ENCODE measurements at places on chromosomes 16 and 17.

- no peak for DNase-seq
These were observed 126.4 kb upstream of the SMURF2 start for GRCh38 chr17:64788286-64789060.

DNA sequence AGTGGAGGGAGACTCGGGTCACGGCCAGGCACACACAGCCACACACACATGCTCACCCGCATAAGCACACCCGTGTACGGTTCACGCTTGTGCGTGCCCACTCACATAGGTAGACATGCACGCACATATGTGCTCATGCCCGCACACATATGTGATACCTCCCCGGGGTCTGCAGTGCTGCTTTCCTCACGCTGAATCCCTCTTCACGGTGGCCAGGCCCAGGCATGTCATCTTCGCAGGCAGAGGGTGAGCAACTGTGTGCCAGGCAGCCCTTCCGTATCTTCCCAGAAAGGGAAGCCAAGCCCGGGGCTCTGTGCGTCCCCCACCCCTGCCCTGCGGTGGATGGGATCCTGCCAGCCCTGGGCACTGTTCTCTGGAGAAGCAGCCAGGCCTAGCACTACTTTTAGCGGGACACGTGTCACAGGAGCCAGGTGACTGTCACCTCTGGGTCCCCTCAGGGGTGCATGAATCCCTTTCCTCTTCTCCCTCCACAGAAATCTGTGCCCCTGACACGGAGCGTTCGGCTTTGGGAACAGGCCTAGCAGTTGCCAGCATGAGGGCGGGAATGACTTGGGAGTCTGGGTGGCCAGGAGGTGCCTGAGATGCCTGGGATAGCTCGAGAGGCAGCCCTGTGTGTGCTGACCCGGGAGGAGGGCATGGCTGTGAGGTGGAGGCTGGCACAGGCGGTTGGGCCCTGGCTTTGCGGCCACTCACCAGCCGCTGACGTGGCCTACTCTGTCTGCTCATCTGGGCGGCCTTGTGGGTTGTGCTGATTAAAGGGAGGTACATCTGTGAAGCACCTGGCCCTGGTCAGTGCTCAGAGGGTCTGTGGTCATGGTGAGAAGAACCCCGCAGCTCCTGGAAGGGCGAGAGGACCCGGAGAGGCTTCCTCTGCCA, 47.5 kb downstream of the BAIAP2 start:
- no peak for DNase-seq

DNA sequence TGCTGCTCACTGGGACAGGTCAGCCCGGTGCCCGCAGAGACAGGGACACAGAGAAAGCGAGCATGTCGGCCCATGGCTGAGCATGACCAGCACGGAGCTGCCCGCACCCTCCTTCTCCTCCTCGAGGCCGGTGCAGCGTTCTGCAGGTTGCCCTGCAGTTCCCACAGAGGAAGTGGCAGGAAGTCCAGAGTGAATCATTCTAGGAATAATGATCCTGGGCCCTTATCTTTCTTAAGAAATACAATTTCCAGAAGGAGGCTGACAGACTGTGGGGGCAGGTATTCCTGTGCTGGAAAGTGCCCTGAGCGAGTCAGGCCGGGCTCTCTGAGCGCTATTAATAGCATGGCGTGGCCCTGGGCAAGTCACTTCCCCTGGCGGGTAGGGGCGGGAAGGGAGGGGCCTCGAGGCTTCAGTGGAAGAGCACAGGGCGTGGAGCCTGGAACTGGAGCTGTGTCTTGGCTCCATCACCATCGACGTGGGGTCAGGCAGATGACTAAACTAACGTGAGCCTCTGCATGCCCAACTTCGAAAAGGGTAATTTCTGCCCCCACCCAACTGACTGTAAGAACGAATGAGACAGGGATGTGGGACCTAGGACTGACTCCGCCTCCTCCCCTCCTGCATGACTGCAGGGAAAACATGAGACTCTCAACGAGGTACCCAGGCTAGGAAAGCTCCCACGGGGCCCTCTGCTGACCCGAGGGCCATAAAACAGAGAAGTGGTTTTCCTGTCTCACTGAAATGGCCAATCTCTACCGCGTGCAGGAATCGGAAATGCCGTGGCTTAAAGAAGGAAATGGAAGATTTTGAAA, 9.8 kb downstream of the TMEM204 start:
- no peak for DNase-seq

GRCh38 chr16:77409311-77409710, 25.5 kb downstream of the ADAMTS18 start:
- DNase-seq, result no peak

DNA sequence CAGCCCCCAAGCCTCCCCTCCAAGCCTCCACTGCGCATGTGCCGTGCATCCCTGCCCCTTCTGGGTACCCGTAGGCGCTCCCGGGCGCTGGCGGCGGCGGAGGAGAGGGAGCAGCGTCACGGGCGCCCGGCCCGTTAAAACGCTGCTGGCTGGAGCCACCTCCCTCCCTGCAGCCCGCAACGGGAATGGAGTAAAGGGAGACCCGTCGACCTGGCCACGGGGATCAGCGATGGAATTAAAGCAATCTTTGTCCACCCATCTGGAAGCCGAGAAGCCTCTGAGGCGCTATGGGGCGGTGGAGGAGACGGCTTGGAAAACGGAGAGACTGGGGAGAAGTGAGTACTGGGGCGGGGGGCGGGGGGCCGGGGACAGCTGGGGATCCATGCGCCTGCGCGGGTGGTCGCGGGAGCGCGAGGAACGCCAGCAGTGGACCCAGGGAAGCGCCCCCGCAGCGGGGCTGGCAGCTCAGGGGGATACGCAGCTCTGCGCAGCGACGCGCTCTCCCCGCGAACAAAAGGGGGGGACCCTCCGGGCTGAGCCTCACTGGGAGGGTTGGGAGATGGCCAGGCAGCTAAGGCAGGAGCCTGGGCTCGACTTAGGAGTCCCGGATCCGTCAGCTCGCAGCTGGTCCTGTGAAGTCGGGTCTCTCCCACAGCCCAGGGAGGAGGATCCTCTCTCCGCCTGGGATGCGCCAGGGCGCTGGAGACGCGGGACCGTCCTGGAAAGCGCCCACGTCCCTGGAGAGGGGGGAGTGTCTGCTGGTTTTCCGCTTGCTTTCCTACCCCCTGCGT, at the start of gene BMERB1:
TSS of gene BMERB1 (plus strand) at position 164 of the 791 bp plus-strand sequence. CDS start at position 230, 66 bp downstream.
- no peak for DNase-seq

- no peak for DNase-seq
These were observed 44.7 kb upstream of the MEAK7 start for GRCh38 chr16:84548971-84549844.

DNA sequence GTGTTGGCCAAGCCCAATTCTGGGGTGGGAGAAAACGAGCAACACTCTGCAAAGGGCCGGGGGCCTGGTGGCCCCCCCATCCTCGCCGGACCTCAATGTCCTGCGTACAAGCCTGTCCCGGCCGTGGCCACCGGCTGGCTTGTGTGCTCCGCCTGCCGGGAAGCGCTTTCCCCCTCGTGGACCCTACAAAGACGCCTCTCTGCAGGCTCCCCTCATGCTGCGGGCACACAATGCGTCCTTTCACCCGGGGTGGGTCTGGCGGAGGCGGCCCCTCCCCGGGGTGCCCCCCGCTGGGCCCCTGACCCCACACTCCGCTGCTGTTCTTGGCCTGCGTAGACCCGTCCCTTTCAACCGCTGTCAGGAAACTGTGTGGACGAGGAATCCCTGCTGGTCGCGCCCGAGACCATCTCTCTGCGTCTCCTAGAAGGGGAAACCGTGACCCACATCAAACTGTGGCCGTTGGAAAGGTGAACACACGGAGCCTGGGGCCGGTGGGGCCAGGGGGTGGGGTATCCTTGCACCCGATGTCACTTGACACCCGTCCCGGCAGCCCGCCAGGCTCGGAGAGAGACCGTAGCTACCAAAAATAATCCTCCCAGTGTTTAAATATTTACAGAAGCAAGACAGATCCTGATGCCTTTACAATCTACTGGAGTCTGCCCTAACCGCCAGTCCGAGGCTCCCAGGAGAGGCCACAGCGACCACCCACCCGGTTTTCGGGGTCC, 43.6 kb downstream of the TBC1D16 start:
- DNase-seq, result no peak

- no peak for DNase-seq
These were observed 14.0 kb downstream of the CEP295NL start for GRCh38 chr17:78888941-78889518.

DNA sequence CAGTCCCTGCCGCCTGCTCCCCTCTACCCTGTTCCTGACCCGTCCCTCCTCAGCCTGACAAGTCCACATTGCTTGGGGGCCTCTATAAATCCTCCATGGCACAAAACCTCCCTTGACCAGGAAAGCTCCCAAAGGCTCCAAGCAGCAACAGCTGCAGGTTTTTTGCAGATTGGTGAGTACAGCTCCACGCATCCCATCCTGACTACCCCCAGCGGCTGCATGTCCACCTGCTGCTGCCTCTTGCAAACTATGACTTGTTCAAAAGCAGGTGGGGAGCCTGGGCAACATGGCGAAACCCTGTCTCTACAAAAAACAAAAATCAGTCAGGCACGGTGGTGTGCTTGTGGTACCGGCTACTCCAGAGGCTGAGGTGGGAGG, 122.8 kb downstream of the ANKRD11 start:
- DNase-seq, result no peak

DNA sequence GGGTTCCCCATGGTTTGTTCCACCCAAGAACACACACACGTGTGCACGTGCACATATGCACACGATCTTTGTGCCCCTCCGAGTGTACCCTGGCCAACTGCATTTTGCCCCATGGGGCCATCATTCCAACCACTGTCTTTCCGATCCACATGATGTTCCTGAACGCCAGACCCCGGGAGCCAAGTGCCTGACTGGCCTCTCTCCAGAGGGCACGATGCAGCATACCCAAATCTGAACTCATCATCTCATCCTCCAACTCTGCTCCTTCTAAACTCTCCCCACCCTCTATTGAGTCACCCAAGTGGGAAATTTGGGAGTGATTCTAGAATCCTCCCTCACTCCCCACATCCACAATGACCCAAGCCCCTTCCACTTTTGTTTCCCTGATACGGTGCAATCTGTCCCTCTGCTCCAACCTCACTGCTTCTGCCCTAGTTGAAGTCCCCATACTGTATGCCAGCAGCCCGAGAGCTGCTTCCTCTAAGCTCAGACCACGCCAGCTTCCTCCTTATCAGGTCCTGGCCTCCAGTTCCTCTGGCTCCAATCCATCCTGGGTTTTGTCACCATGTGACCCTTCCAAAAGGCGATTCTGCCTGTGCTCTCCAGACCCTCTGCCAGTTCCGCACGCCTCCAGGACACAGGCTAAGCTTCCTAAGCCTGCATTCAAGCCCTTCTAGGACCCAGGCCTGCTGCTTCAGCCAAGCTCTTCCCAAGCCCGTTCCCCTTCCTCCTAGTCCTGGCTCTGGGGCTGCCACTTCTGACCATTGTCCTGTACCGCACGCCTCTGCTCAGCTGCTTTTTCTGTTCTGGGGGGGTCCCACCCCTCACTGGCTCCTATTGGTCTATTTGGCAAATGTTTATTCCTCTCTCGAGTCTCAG, 10.1 kb upstream of the TMEM208 start:
- no peak for DNase-seq
